ENCODE measurements at places on chromosomes 5 and 9.

DNA sequence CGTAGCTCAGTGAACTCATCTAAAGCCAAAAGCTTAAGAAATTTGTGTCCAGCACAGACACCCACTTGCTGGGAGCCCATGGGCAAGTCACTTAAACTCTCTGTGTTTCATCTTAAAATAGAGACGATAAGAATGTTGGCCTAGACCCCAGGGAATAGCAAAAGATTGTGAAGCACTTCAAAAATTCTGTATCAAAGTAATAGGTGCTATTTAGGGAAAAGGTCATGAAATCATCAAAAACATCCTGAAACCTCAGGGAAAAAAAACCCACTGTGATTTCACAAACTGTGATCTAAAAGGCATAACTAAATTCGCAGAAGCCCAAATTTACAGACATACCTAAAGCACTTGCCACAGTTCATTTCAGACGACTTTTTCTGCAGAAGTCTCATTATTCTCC lies 278.3 kb downstream of the NR2F1-AS1 start:
- no peak for DNase-seq

DNA sequence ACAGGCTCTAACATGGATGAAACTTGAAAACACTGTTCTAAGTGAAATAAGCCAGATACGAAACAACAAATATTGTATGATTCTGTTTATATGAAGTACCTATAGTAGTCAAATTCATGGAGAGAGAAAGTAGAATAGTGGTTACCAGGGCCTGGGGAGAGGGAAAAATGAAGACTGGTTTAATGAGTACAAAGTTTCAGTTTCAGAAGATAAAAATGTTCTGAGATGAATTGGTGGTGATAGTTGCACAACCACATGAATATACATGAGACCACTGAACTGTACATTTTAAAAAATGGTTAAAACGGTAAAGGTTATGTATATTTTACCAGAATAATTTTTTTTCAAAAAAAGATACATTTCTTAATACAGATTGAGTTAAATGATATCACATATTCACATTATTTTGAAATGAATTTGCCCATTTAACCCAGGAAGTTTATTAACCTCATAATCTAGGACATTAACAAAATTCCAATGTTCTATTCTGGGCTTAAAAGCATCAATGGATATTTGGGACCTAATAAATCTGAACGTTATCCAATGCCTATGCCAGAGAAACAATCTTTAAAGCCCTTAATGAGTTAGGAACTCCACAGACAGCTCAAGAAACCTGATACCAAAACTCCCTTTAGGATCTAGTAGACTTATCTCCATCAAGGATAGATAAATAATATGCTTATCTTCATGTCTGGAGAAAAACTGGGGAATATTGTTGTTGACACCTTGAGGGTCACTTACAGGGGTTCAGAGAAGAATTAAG lies 521.3 kb downstream of the EFNA5 start:
- DNase-seq: no peak

DNA sequence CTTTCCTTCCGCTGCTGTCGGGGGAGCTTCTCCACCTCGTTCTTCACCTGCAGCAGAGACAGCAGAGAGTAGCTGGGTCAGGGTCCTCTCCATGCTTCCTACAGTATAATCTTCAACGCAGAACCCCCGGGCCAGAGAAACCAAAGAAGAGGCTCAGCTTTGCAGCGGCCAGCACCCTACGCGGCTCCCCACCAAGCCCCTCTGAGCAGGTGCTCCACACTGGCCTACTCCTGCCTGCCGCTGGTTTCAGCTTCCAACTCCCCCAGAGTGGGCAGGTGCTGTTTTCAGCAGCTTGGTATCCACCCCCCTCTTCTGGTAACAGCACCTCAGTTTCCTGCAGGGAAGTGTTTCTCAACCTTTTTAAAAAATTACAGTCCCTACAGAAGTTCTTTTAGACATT lies 58.3 kb upstream of the FBXW11 start:
- DNase-seq: no peak

- DNase-seq: no peak
Observed at GRCh38 chr5:173602423-173602822, 14.0 kb downstream of the BOD1 start.

GRCh38 chr5:80198920-80199319 lies 56.9 kb downstream of the SERINC5 start:
- DNase-seq: no peak

GRCh38 chr5:89282554-89283510 lies 399.8 kb upstream of the MEF2C start:
- DNase-seq: peak; percentile 15

Data from hepatic stellate cell (primary cell).